ENCODE measurements at places on chromosomes 11 and 22. TPM values are rescaled to one million over a fixed set of nuclear protein-coding genes. Genes with fewer than 3 reads are reported as not detected.

The OR5AR1 gene
- not detected for total RNA-seq

The VWA5A gene
- total RNA-seq: 56.7 TPM

The BTBD18 gene
- not detected for total RNA-seq

The IL17REL gene
- total RNA-seq: not detected

The LRRC4C gene
- 0.91 TPM for total RNA-seq

The PDE3B gene
- total RNA-seq: 12.3 TPM

The CHST1 gene
- 11.0 TPM for total RNA-seq

The NEAT1 gene
- total RNA-seq: 1,566 TPM

The UPK3A gene
- total RNA-seq: not detected

The CRYAB gene
- total RNA-seq: 323 TPM

DNA sequence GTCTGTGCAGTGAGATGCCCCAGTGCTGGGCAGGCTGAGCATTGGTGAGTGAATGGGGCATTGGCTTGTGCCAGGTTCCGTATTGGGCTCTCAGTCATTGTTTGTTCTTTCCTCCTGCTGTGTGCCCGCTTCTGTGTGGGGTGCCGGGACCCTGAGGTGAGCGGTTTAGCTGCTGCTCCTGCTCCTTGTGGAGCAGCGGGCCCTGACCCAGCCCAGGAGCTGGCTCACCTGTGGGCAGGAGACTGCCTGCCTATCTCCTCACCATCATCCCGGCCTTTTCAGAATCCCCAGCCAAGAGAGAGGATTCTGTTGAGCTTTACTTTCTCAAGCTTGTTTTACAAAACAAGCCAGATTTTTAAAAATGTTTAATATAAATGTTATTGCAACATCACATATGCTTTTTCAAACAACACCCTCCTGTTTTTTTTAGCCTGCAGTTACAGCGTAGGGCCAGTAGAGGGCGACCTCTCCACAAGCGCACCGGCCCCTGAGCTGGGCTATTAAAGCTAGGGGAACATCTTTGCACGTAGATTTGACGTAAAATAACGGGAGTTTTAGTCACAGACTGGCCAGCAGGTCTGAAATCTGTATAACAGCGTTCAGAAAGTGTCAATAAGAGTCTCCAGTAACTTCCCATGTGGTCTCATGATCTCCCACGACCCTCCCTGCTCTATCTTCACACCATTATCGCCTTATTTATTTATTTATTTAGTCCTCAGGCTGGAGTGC is 25.1 kb upstream of the RELT start:
- DNase-seq: no peak

- no peak for DNase-seq
These were observed 33.5 kb upstream of the TXNRD2 start for GRCh38 chr22:19974935-19975706.

- no peak for DNase-seq
These were observed at the start of gene APOA1 for GRCh38 chr11:116837231-116838091. TSS of gene APOA1 (minus strand) at chr11:116837622. CDS start at chr11:116837387, 235 bp downstream.

GRCh38 chr22:31532060-31532459 is 35.7 kb downstream of the SFI1 start:
- DNase-seq: no peak

DNA sequence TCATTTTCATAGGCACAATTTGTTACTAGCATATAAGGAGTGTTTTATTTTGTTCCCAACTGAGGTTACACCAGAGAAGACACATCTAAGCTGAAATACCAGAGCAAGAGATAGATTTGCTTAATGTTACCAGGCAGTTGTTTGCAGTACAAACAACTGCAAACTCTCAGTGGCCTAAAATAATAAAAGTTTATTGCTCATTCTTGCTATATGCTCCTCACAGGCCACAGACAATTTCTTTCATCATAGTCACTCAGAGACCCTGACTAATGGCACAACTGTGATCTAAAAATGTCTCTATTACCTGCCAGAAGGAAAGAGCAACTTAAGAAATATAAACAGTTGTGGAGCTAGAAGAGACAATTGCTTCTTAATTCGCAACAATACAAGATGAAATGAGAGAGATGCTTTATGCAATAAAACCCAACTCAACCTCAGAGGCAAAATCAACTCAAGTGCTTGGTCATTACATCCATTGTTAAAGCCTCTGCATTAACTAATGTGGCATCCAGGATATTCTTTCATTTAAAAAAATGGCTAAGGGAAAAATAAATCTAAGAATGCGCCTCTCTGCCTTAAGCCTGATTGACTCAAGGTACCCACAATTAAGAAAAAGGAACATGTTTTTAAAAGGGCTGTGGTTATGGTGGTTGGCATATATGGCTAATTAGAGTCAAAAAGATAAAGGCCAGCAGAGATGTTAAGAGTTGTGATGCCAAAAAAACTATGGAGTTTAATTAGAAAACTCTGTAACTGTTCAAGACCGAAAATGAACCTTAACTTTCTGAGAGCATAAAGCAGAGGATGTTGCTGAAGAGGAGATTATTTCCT is 103.7 kb downstream of the CD44 start:
- no peak for DNase-seq

GRCh38 chr22:37502342-37503182 is 16.4 kb upstream of the MFNG start:
- no peak for DNase-seq

- DNase-seq: no peak
These were observed 29.9 kb downstream of the RBFOX2 start for GRCh38 chr22:35998748-35999147.

DNA sequence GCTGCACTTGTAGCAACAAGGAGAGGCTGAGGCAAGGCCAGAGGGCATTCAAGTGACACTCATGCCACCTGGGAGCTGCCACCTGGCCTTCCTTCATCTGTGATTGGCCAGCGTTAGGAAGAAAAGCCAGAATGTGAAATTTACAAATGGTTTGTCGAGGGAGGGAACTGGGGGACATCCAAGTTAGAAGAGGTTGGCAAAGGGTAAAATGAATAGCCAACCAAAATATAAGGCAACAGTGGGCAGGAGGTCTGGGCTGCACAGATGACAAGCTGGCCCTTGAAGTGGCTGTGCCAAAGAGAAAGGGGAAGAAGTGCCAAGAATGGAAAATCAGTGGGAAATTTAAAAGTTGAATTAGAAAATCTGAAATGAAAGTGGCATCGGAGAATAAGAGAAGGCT is 221.4 kb downstream of the C11orf91 start:
- DNase-seq: no peak

- DNase-seq: no peak
These were observed 123.1 kb downstream of the ADAMTS15 start for GRCh38 chr11:130571519-130571918.

DNA sequence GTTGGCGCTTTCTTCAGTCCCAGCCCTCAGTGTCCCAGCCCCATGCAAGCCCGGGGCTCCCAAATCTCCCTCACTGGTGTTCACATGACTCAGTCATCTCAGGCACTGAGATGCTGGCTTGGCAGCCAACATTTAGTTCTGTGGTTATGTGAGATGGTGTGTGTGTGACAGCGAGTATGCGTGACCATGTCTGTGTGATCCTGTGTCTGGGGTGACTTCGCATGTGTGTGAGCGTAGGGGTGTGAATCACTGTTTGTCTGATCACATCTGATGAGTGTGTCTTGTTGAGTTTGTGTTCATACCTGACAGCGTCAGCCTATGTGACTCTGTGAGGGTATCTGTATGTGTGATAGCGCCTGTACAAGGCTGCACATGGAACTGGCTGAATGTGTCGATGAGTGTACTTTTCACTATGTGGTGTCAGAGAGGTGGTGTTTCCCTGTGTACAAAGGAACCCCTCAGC is 16.2 kb downstream of the CREB3L1 start:
- no peak for DNase-seq

- DNase-seq: no peak
These were observed 3.2 kb downstream of the NUP50 start for GRCh38 chr22:45166932-45167331.

DNA sequence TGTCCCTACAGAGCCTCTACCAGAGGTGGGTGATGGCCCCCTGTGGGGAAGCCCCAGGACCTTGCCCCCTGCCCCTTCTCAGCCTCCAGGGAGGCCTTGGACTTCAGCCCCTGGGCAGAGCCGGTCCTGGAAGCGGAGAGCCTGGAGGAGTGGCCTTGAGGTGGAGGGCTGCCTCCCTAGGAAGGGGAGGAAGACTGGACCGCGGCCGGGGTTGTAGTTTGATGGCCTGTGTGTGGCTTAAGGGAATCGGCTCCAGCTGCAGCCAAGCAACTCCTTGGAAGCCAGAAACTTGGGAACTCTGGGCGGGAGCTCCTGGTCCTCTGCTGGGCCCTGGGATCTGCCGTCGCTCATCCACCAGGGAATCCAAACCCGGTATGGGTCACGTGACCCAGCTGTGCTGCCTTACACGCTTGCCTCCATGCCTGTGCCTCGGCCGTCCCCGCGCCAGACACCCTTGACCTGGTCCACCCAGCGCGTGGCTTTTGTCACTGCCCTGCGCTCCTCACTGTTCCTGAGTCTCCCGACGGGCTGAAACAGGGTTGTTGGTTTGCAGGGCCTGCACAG is 23.5 kb upstream of the ARHGAP8 start:
- DNase-seq: no peak

GRCh38 chr11:119347242-119347641 is 737 bp upstream of the MFRP start:
- no peak for DNase-seq

DNA sequence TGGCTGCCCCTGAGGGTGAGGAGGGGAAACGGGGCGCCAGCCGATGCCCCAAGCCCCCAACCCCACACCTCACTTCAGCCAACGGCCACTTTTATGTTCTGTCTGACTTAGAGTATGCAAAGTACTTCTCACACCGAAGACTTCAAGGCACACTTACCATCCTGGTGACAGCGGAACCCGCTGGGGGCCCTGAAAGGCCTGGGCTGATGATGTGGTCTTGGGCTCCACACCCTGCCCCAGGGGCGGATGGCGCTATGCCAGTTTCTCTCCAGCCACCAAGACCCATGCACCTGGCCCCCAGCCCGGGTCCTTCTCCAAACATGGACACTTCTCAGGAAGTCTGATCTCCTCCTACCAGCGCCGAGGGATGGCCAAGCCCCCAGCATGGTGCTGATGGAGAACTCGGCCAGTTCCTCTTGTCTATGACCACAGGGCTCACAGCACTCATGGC is 175.4 kb downstream of the CTTN start:
- DNase-seq: peak; percentile 40

GRCh38 chr22:40325315-40325714 is 21.0 kb upstream of the ADSL start:
- no peak for DNase-seq

DNA sequence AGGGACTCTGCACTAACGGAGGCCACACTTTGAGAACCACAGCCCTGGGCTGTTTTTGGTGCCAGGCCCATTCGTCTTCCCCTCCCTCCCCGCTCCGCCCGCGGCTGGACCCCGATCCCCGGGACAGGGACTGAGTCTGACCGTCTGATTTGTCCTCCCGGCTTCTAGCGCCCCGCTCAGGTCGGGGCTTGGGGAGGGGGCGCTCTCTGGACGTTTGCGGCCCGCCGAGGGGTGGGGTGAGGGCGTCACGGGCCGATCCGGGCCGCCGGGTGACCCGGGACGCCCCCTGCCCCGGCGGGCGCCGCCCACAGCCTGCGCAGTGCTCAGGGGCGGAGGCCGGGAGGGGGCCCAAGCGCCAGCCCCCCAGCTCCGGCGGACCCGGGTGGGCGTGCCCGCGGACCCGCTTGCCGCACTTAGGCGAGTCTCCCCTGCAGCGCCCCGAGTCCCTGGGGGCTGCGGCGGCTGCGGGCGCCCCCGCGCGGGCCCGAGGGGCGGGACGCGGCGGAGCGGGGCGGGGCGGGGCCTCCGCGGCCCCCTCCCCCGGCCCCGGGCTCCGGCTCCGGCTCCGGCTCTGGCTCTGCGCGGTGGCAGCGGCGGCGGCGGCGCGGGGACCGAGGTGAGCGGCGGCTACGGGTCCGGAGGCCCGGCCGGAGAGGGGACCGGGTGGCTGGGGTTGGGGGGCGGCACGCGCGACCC is 33.7 kb upstream of the PRR5 start:
- DNase-seq: no peak

DNA sequence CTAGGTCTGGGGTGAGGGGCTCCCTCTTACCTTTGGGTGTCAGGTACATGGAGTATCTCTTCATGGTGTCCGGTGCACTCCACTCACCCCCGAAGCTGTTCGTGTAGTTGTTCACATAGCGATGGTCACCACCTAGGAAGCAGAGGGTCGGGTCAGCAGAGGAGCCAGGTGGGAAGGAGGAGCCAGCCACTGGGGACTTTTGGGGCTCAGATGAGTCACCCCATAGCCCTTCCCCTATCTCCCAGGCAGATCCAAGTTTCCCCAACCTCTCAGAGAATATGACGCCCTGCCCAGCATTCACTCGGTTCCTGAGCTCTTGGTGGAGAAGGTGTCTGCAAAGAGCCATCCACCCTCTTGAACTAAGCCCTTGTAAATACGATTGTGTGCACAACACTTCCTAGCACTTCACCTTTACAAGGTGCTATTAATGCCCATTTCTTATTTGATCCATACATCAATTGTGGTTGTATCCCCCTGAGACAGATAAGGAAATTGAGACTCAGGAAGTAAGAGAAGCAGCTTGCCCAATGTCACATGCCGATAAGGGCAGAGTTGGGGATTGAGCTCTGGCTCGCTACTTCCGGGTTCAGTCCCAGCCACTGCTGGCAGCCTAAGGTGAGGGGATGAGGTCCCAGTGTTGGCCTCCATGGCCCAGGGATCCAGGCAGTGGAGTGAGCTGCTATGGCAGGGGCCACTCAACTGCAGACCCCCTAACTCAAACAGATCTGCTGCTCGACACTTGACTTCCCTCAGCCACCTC is 14.8 kb downstream of the TRIM29 start:
- DNase-seq: no peak

DNA sequence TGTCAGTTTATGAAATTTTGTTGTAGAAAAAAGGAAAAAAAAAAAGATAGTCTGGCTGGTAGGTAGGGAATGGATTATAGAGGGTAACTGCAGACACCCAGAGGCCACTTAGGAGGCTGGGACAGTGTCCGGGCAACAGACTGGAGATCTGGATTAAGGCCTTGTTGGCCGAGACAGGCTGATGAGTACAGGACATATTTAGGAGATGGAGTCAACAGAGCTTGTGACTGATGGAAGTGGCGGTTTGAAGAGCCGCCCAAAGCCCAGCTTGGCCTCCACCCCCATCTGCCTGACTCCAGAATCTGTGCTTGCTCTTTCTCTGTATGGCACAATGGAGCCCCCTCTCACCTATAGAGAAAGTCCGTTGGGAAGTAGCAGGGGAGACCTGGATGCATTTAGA is 7.6 kb downstream of the PLEKHB1 start:
- DNase-seq: no peak

DNA sequence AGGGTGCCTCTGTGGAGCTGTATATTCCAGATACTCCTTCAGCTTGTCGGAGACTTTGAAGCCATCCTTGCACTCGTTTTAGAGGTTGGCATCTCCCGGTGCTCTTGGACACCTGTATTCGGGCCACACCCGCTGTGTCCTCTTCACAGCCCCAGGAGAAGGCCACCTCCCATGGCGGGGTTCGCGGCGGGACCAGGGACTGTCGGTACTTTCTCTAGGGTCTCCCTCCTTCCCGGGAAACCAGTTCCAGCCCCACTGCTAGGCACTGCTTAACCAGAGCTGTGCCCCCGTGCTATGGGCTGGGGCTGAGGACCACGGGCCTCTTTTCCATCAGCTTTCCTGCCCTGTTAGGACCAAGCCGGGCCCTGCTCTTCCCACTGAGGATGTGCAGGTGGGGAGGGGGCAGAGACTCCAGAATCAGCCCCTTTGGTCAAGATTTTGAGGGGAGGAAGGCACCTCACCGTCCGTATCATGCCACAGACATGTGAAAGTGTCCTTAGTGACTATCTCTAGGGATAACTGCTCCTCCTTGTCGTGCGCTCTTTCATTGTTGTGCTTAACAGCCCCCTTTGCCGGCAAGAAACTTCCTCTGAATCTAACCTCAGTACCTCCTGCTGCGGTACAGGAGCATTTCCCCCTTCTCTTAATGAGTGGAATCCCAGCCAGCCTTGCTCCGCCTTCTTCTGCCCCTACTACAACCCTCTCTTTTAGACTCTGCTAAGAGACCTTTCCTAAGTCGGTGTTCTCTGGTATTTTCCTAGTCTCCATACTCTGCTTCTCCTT is 1.2 kb upstream of the B3GAT1 start:
- peak; percentile 11 for DNase-seq
